Thyroid gland (tissue), 4 donors: ENCODE measurements at places on chromosomes 1 and 21. TPM values are rescaled to one million over a fixed set of nuclear protein-coding genes. Genes with fewer than 3 reads are reported as not detected.

- H3K4me1 ChIP-seq: peaks cover 91% of the 10 kb centered on the region
- no peaks in the 10 kb centered on the region for H3K27me3 ChIP-seq
- peak overlapping the region; percentile 87 for H3K27ac ChIP-seq
- no peak overlapping the region for H3K4me3 ChIP-seq
These were observed 28.1 kb downstream of the AHDC1 start for GRCh38 chr1:27575840-27576331.

DNA sequence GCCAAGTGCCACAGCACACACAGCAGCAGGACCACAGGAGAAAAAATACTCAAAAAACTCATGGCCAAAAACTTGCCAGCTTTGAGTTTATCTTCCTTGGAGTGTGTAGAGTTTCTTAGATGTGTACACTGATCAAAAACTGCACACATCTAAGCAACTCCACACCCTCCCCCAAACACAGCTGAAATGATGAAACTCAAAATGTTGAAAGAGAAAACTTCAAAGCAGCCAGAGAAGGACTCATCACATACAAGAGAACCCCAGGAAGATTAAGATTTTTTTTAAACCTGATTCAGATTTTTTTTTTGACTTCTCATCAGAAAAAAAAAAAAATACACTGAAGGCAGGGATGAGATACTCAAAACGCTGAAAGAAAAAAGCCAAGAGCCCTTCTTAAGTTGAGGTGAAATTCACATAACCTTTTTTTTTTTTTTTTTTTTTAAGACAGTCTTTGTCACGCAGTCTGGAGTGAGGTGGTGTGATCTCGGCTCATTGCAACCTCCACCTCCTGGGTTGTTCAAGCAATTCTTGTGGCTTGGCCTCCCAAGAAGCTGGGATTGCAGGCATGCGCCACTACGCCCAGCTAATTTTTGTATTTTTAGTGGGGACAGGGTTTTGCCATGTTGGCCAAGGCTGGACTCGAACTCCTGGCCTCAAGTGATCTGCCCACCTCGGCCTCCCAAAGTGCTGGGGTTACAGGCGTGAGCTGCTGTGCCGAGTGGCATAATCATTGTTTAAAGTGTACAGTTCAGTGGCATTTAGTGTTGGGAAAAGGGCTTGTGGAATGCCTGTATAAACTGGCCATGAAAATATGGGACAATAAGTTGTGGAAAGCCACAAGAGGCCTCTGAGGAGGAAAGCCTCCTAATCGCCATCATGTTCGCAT, 20.9 kb upstream of the PDXK start:
- H3K4me3 ChIP-seq: no peak overlapping the region
- peaks cover 7% of the 10 kb centered on the region for H3K36me3 ChIP-seq
- H3K4me1 ChIP-seq: peaks cover 8% of the 10 kb centered on the region

The ANKRD35 gene
- 3.8 TPM for total RNA-seq

- H3K4me1 ChIP-seq: peaks cover 3% of the 10 kb centered on the region
- no peak overlapping the region for H3K4me3 ChIP-seq
- no peak for DNase-seq
- no peaks in the 10 kb centered on the region for H3K36me3 ChIP-seq
These were observed 40.2 kb downstream of the ADAMTS1 start for GRCh38 chr21:26804895-26805609.

The MLLT11 gene
- 1.3 TPM for total RNA-seq

GRCh38 chr1:174815036-174815435, 184.7 kb upstream of the CACYBP start:
- H3K27ac ChIP-seq: no peak overlapping the region
- no peak for DNase-seq
- H3K4me1 ChIP-seq: no peaks in the 10 kb centered on the region
- H3K36me3 ChIP-seq: no peaks in the 10 kb centered on the region
- no peaks in the 10 kb centered on the region for H3K27me3 ChIP-seq
